Skin of body (tissue), 3 donors: ENCODE measurements at places on chromosomes 6 and 20. TPM values are rescaled to one million over a fixed set of nuclear protein-coding genes. Genes with fewer than 3 reads are reported as not detected.

The MROH8 gene
- 1.7 TPM for total RNA-seq

The RAB44 gene
- total RNA-seq, result 0.59 TPM

The POLR3F gene
- total RNA-seq, result 11.8 TPM

The CST2 gene
- total RNA-seq, result not detected

The HDGFL1 gene
- not detected for total RNA-seq

The SLC32A1 gene
- total RNA-seq, result not detected

The MCCD1 gene
- not detected for total RNA-seq

The SLC16A10 gene
- total RNA-seq, result 8.6 TPM

The RIPK1 gene
- total RNA-seq, result 14.3 TPM
